ENCODE measurements at places on chromosomes 3 and 15.

GRCh38 chr3:173778251-173778650, 380.7 kb downstream of the NLGN1 start:
- DNase-seq: no peak

DNA sequence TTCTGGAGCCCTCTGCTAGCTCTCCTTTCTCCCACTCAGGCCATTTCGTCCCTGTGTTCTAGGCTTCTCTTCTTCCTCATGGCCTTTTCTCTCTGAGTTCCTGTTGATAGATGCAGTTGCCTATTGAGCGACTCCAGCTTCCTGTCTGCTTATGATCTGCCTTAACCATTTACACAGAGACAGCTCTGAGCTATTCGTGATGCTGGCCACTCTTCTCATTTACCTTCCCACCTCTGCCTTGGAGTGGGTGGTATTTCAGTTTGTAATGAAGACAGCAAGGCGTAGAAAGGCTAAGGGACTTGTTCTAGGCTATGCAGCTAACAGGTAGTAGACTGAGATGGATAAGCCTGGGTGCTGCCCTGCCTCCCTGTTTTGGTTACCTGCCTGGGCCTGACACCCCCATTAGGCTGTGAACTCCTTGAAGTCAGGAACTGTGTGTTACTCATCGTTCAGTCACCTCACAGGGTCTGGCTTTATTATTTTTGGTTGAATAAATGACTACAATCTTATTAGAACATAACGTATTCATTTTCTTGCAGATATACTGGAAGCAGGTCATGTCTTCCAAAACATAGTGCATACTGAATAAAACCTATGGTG, 12.6 kb upstream of the ZBTB47 start:
- no peak for DNase-seq

DNA sequence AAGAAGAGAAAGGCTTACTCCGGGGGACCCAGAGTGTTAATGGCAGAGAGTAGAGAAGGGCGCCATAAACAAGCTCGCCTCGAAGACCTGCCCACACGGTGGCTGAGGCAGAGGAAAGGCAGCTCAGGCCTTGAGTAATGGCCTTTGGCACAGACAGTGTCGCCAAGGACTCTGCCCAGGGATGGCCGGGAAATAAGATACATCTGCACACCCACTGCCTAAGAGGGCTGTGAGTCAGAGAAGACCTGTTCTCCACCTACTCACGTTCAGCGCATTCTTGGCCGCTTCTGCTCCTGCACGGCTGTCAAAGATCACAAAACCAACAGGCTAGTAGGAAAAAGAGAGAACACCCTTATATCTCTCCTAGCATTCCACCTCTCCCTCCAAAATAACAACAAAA, 26.2 kb downstream of the RBPMS2 start:
- no peak for DNase-seq

DNA sequence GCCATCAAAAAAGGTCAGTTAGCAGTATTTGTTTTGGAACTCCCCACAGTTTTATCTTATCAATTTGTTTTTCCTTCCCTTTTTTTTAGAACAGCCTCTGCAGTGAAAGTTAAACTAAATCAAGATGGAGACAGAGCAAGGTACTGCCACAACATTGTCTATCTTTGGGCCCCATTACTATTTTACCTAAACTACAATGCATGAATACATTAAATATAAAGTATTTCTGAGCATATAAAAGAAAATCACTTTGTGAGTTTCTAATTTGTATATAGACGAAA, 139.5 kb downstream of the MEIS2 start:
- DNase-seq: no peak

DNA sequence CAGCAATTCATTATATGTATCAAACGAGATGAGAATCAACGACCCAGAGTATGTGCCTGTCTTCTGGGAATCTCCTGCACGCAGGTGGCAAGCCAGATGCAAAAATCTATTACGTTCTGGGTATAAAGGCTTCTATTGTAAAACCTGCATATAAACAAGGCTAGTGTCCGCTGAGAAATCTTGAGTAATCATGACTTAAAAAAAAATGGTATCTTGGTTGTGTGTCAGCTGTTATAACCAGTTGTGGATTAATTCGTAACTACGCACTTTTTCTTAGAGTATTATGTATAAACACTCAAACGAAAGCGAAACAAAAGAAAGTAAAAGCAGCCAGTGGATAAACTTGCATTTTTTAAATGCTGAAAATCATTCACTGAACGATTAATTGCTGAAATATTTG, 509.1 kb downstream of the RSL24D1 start:
- no peak for DNase-seq

GRCh38 chr3:27861046-27862036, 139.2 kb upstream of the EOMES start:
- DNase-seq: no peak

All from KBM-7 (cell line).